KBM-7 (cell line): ENCODE measurements at places on chromosomes 1 and 21.
A peak's percentile ranks its signal among the peaks of the same experiment; 100 is the strongest.

- DNase-seq = no peak
Observed at GRCh38 chr1:210385228-210385627, 56.5 kb downstream of the HHAT start.

- DNase-seq = no peak
Observed at GRCh38 chr1:46517010-46517600, 27.5 kb downstream of the DMBX1 start.

DNA sequence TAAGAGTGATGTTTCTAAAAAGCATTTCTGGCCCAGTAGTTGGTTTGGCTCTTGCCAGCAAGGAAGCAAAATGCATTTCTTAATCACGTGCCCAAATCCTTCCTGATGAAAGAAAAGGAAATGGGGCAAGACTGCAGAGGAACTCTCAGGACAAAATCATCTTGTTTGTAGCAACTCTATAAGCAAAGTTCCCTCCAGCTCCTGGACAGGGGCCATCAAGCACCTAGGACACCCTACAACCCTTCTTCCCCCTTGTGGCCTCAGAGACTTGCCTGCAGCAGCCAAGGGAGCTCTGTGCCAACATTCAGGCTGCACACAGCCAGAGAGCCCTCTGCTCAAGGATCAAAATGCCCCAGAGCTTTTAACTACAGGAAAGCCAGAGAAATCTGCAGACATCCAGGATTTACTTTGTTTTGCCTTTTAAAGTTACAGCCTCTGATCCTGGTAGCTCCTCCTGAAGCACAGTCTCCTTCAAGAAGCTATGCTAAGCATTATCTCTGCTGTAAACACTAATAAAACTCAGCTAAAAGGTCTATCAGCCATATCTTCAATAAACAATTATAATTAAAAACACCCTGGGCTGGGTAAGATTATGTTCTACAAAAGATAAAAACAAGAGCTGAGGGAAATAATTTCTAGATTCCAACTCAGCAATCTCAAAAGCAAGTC lies 105.0 kb downstream of the KIAA0319L start:
- peak; percentile 54 for DNase-seq

GRCh38 chr1:110783292-110783918 lies 89.5 kb upstream of the CD53 start:
- peak; percentile 82 for DNase-seq

- no peak for DNase-seq
Observed at GRCh38 chr21:43986544-43987451, 25.3 kb upstream of the TRAPPC10 start.

DNA sequence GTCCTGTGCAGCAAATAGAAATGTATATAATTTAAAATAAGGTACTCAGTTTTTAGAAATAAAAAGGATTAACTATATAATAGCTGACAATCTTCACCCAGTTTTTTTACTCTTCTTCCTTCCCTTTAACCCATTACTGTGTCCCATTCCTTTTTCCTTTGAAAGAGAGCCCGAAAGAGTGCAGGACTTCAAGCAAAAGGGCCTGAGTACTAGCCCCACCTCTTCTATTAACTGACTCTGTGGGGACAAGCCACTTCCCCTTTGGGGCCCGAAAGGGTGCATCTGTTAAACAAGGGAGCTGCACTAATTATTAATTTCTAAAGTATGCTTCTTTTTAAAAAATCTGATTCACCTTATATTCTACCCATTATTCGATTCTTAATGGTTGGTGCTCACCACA lies 3.3 kb downstream of the USP24 start:
- peak; percentile 38 for DNase-seq
